ENCODE measurements at places on chromosomes 2 and 18. TPM values are rescaled to one million over a fixed set of nuclear protein-coding genes. Genes with fewer than 3 reads are reported as not detected.
A peak's percentile ranks its signal among the peaks of the same experiment; 100 is the strongest.

The CASP10 gene
- total RNA-seq = 0.50 TPM

The CELF4 gene
- total RNA-seq = not detected

The CABYR gene
- total RNA-seq = 1.6 TPM

The KIF1A gene
- total RNA-seq = not detected

DNA sequence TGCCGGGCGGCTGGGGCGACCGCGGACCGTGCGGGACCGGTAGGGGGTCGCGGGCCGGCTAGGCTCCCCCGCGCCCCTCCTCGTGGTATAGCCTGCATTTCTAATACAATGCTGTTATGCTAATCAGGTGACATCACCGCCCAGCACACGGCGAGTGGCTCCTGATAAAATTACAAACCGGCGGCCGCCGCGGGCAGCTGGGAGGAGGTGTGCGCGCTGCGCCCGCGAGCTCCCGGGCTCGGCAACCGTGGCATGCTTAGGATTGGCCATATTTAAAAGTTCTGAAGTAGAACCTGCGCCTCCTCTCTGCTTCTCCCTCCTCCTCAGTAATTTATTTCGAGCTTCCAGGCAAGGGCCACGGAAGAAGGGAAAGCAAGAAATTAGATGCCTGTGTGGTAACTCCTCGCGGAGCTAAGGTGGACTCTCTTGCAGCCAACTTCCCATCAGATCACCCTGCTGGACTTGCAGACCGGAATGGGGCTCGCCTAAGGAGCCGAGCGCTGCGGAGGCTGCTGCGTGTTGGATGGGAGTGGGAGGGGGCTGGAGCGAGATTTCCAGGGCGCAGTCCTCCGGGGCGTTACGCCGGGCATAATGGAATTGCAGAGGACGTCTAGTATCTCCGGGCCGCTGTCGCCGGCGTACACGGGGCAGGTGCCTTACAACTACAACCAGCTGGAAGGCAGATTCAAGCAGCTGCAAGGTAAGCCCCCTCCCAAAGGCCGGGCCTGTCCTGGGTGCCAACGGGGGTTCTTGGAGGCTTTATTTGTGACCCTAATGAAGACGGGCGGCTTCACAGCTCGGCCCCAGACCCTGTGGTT lies 102.3 kb downstream of the SPTBN1 start:
- H3K4me3 ChIP-seq = peak overlapping the region; percentile 93
- H3K4me1 ChIP-seq = peaks cover 73% of the 10 kb centered on the region
- H3K27me3 ChIP-seq = peaks cover 5% of the 10 kb centered on the region
- peak; percentile 46 for DNase-seq
- peaks cover 14% of the 10 kb centered on the region for H3K36me3 ChIP-seq

GRCh38 chr18:74230922-74231714 lies 60.6 kb downstream of the CYB5A start:
- no peak overlapping the region for H3K27ac ChIP-seq
- peaks cover 14% of the 10 kb centered on the region for H3K27me3 ChIP-seq
- H3K4me1 ChIP-seq = peaks cover 9% of the 10 kb centered on the region
- no peaks in the 10 kb centered on the region for H3K36me3 ChIP-seq

GRCh38 chr2:146814971-146815370 lies 1029.9 kb upstream of the ACVR2A start:
- no peaks in the 10 kb centered on the region for H3K27me3 ChIP-seq
- H3K4me1 ChIP-seq = no peaks in the 10 kb centered on the region
- H3K27ac ChIP-seq = no peak overlapping the region
- H3K36me3 ChIP-seq = no peaks in the 10 kb centered on the region
- no peak for DNase-seq

- H3K36me3 ChIP-seq = no peaks in the 10 kb centered on the region
- H3K4me3 ChIP-seq = no peak overlapping the region
- DNase-seq = no peak
- H3K27me3 ChIP-seq = no peaks in the 10 kb centered on the region
Measured at GRCh38 chr2:28199995-28200679, 192.5 kb upstream of the FOSL2 start.

DNA sequence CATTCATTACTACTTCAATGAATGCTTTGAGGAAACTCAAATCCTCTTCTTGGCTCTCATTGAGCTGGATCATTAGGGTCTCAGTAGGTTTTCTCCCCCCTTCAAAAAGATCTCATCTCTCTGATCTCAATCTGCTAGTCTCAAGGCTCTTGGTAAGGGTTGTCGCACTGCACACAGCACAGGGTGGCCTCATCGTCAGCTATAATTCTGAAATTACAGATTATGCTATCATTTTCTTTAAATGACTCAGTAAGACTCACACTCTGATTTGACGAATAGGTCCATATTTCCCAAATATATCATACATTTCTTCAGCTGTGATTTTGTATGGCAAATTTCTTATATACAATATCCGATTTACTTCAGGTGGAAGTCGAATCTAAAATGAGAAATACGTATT lies 2.3 kb downstream of the SF3B6 start:
- DNase-seq = no peak
- peaks cover 19% of the 10 kb centered on the region for H3K36me3 ChIP-seq
- peak overlapping the region; percentile 26 for H3K4me3 ChIP-seq
- no peak overlapping the region for H3K27ac ChIP-seq
- no peaks in the 10 kb centered on the region for H3K27me3 ChIP-seq
- H3K4me1 ChIP-seq = peaks cover 32% of the 10 kb centered on the region

Measured in HFFc6 (cell line).